ENCODE measurements at places on chromosomes 2 and 18.

DNA sequence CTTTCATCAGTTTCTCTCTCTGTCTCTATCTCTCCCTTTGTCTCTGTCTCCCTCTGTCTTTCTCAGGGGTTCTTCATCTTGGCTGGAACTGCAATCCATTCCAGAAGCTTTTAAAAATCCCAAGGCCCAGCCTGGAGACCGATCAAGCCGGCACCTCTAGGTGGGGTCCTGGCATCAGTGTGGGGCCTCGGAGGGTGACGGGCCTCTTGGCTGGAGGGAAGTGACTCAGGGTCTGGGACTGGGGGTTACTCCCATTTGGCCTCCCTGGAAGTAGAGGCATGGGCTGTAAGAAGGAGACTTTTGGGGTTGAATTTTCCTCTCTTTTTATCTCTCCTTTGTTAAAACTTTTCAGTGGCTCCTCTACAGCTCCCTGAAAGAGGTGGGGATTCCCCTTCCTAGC lies 52.8 kb upstream of the OTOF start:
- DNase-seq, result no peak

DNA sequence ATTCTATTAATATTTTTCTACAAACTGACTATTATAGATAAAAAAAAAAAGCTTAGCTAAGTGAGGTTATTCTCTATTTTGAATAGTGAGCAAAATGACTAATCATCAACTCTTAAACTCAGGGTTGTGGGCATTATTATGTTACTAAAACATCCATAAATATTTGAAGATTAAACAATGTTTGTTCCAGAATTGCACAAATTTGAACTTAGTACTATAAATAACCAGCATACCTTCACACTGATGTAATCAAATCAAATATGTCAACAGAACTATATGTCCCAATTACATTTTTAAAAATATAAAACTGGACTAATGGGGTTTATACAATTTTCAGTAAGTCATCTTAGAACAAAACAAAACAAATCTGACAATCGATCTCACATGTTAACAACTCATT lies 800.9 kb downstream of the LRP1B start:
- no peak for DNase-seq

- DNase-seq, result peak; percentile 21
These were observed 491.0 kb downstream of the CDH2 start for GRCh38 chr18:27685807-27686412.

GRCh38 chr2:59724746-59725145 lies 828.7 kb downstream of the BCL11A start:
- no peak for DNase-seq

DNA sequence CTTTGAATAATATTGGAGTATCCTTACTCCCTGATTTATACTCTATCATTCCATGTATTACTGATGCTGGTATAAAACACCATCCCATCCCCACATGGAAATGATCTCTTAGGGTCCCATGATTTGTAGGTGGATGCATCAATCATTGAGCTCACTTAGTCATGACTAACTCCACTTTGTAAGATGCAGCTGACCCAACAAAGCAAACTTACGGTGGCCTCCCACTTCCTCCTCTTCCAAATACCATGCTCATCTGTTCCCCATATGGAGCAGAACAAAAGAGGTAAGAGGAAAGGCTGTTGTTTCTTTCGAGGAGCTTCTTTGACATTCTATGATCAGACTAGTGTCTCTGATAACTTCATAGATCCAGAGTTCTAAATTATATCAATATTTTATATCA lies 640.2 kb upstream of the SLC39A10 start:
- DNase-seq, result peak; percentile 9
